ENCODE measurements at places on chromosomes 2 and 18.

DNA sequence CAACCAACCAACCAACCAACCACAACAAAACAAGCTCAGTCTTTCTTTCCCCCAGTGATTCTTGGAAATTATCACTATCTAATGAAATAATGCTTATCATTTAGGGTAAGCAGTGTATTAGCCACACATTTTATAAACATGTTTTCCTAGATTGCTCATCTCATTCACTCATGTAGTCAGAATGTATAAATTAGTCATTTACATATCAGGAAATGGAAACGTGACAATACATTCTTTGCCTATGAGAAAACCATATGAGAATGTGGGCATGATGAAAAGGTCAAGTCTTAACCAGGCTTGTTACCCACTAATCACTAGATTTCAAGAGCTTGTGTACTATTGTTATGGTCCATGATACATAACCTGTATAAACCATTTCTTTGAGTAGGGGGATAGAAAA is 1583.4 kb upstream of the PIK3C3 start:
- no peak for DNase-seq

GRCh38 chr2:24894750-24895149 is 25.3 kb downstream of the ADCY3 start:
- no peak for DNase-seq

DNA sequence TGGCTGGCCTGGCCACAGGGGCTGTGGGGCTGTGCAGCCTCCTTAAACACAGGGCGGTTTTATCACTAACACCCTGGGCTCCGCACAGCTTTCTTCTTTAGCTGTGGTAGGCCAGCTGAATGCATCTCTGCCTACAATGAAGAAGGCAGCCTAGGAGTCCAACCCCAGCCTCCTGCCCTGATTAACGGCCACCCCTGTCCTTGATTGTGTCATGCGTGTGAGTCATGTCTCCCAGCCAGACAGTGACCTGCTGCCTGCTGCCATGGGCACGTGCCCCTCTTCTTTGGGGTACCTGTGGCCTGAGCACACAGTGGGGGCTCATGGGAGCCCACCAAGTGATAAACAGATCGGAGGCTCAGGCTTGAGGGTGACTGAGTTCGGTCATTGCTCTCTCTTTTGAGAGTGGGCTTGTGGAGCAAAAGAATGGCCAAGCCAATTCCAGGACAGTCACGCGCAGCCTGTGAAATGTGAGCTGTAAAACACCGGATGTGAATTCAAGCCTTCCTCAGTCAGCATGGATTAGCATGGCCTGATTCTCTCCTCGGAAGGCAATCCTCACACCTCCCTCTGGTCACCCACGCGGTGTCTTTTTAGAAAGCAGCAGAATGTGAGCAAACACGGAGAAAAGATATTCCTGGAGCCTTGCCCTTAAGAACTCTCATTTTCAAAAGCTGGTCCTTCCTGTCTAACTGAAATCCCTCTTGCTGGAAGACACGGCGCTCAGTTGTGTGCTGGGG is 144.1 kb downstream of the CELF4 start:
- no peak for DNase-seq

DNA sequence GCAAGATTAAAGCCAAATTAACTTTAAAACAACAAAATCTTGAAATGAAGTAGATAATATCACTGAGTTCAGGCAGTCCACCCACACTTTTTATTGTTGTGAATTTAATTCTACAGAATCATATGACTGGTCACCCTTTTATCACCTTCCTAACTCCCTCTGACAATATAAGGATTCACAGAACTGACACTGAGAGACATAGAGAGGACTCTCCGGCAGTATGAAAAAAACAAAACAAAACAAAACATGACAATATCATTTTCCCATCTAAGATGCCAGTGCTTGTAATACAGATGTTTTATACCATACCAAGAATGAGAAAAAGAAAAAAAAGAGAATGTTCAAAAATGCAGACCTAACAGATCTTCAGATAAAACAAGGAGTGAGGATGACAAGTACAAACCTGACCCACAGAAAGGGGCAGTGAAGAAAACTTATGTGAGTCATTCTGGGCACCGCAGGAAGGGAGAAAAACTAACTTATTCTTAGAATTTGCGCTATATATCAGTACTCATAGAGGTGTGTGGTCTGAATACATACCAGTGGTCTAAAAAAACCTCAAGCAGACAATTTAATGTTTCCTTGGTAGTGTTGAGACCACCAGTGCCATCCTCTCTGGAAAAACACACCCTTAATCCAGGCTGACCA is 136.6 kb downstream of the ZAP70 start:
- DNase-seq = no peak

DNA sequence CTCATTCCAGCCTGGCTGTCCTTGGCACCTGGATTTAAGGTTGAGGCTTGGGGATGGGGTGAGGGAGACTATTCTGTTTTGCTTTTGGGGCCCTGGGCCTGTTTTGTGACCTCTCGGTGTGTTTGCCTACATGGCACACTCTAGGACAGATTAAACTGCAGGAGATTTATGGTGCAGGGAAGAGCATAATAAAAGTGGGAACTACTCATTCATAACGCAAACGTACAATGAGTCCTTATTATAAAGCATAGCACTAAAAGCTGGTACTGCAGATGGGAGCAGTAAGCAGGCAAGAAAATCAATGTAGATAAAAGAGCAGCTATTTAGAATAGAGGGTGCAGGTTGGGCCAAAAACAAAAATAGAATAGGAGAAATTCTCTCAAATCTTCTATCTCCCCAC is 238.4 kb downstream of the ACTR3 start:
- DNase-seq = no peak

DNA sequence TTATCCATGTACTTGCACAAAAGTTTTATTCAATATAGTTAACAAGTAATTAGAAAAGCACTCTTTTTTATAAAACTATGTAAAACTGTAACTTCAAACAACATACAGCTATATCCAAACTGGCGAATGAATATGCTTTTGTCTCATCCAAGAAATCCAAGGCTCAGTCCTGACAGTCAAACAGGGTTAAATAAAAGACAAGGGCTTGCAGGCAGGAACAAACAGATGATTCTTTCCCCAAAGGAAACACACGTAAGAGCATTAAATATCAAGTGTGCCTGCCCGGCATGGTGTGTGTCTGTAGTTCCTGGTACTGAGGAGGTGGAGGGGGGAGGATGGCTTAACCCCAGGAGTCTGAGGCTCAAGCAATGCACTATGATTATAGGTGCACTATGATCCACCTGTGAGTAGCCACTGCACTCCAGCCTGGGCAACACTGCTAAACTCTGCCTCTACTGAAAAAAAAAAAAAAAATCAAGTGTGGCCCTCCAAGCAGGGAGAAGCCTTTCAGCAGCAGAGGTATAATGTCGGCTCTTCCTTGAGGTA is 171.3 kb downstream of the DLGAP1 start:
- no peak for DNase-seq

GRCh38 chr18:56662502-56662901 is 11.3 kb downstream of the WDR7 start:
- DNase-seq = no peak

DNA sequence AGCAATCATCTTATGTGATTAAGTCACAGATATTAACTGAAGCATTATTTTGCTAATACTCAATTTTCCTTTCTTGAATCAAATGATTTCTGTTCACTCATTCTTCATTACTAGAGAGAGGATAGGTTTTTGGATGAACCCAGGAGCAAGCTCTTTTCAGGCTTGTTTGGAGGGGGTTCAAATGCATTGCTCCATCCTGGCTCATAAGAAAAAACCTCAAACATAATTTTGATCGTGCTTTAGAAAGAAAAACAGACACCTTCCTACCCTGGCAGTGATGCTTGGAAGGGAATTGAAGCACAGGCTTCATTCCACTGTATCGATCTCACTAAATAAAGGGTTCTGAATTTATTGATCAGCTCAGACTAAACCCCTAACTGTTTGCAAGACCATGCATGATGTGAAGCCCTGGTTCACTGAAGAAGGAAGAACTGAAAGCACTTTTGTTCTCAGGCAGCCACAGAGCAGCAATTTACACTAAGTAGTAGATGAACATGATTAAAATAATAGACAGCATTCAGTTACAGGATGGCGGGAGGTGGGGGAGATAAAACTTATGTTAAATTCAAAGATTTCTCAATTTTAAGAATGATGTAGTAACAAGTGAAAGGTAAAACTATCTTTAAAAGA is 53.4 kb downstream of the CDH2 start:
- DNase-seq = no peak

DNA sequence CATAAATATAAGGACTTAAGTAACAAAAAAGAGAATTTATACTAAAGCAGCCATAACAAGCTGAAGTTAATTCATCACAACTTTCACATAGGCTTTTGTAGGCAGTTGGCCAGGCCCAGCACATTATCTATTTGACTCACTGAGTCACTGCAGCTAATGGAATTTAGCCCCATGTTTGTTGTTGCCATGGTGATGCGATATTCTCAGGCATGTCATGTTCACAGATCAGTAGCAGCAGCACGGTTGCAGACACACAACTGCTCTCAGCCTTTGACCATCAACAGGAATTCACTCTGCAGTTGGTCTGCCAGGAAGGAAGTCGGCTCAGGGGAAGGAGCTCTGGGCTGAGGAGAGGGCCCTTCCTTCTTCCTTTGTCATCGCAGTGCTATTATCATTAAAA is 639.8 kb downstream of the TMEM182 start:
- no peak for DNase-seq

GRCh38 chr2:29776406-29776805 is 145.0 kb downstream of the ALK start:
- no peak for DNase-seq

- DNase-seq = no peak
These were observed 35.2 kb downstream of the HDLBP start for GRCh38 chr2:241280291-241280690.

DNA sequence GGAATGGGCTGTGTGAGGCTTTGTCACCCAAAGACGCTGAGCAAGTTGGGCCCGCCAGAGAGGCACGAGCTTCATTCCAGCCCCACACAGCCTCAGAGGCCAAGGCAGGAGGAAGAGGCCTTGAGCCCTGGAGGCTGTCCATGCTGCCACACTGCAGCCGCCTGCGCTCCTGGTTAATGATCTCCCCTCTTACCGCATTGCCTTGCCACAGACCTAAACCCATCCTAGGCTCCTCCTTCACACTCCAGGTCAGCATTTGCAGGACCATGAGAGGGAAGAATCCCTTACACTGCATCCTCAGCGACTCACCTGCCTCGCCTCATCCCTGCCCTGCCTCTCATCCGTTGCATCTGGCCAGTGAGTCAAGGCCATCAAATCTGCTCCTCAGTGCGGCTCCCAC is 24.6 kb downstream of the KIF3C start:
- DNase-seq = no peak

- no peak for DNase-seq
These were observed 518.2 kb upstream of the ZEB2 start for GRCh38 chr2:145038041-145038525.

- DNase-seq = no peak
These were observed 156.1 kb downstream of the TPGS2 start for GRCh38 chr18:36672437-36673344.

DNA sequence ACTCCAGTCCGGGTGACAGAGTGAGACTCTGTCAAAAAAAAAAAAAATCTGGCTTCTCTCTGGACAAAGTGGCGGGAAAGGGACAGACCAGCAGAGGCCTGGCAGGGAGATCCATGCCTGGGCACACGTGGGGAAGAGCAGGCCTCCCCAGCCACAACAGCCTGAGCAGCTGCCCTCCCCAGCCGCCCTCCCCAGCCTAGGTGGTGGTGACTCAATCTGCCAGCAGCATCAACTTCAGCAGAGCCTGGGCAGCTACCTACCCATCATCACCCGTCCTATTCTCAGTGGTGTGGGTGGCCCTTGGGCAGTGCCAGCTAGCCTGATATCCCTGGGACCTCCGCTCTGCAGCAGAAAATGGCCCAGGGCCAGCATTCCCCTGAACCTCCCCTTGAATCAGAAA is 612.4 kb downstream of the FBXO15 start:
- DNase-seq = no peak

DNA sequence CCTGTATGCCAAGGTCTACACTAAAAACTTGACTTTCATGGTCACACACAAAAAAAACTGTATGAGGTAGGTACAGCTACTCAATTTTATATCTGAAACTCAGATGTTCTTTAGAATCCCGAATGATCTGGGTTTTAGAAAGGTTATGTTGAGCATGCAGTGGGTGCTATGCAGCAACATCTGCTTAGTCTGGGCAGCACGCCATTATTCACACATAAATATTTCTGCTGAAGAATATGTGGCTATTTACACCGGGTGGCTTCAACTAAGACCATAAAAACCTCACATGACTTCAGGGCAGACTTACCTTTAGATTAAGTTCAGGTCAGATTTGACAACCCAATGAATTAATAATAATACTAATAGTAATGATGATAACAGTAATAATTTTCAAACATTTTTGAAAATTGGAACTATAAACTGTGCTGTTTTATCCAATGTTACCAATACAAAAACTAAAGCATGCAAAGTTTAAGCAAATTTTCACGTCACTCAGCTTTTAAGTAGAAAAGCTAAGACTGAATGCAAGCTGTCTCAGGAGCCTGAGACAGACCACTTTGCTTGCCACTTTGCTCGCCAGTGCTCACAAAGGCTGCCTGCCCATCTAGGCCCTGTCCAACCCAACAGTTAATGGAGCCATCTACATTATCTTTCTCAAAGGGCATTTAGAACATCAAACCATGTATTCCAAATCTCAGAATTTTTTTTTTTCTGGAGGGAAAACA is 292.0 kb downstream of the CNTNAP5 start:
- no peak for DNase-seq

DNA sequence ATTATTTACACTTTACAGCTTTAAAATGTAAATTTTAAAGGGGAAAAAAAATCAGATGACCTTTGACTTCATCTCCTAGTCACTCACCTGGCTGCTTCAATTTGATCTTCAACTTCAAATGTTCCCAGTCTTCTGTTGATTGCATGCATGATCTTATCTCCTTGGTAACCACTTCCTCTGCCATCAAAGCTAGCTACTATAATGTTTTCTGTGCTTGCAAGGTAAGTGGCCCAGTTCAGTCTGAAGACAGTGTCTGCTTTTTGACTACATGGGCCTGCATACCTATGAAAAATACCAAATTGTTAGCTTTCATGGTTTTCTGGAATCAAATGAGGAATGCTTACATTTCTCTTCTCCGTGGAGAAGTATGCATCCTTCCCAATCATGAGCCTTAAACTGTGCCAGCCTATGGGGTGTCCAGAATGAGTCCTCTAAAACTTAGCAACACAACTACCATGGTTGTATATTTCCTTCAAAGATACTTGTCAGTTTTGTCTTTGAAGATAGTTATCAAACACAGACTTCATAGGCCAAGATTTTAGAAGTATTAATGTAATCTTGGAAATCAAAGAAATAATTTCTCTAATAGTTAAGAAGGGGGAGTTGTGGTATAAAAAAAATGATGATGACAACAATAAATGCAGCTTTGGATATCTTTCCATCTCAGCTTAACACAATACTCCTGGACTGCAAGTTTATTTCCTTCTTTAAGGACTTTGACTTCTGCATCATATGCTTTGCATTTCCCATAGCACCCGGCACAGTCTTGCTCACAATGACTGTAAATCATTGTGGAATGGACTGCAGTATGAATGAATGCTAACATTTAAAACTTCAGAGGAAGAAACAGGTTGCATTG is 62.1 kb downstream of the DPP4 start:
- no peak for DNase-seq

Data from stimulated activated CD4-positive, alpha-beta T cell treated with anti-CD3 and anti-CD28 coated beads, Interleukin-15, amount 100 ng/mL, for 1 hour (primary cell).